ENCODE measurements at places on chromosomes 6 and 20.

- DNase-seq = no peak
Observed at GRCh38 chr6:158771399-158772152, 47.6 kb downstream of the EZR start.

GRCh38 chr6:52645976-52646375, 24.9 kb upstream of the TMEM14A start:
- DNase-seq = no peak

- peak; percentile 29 for DNase-seq
Observed at GRCh38 chr20:20010639-20011500, 6.3 kb upstream of the NAA20 start.

DNA sequence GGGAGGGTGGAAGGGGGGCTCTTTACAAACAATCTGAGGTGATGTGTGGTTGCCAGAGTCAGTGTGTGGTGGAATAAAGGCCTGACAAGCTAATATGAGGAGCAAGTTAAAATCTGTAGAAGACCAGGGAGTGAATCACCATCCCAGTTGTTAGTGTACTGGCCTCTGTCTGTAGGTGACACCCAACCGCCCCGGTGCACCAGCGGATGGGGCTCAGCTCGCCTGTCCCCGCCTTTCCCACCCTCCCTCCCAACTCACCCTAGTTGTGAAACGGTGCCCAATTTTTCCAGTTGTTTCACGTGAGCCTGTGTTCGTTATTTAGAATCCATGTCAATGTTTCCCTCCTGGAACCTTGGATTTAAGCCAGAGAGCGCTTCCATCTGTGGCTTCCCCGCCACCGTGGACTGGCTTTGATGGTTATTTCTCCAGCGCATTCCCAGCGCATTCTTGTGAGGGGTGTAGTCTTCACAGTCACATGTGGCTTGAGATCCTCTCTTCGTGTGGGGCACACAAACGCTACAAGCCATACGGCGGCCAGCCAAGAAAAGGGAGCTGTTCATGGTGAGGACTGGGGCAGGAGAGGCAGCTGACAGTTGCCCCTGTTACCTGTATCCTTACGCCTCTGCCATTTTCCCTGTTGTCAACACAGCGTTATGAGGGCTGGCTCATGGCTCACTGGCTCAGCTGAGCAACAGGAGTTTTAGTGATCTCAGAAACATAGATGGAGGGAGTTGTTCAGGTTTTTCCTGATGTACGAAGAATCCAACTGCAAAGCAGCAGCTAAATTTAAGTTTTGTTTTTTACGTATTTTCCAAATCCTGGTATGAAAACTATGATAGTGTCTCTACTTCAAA, 137.6 kb downstream of the ZDHHC14 start:
- peak; percentile 50 for DNase-seq

DNA sequence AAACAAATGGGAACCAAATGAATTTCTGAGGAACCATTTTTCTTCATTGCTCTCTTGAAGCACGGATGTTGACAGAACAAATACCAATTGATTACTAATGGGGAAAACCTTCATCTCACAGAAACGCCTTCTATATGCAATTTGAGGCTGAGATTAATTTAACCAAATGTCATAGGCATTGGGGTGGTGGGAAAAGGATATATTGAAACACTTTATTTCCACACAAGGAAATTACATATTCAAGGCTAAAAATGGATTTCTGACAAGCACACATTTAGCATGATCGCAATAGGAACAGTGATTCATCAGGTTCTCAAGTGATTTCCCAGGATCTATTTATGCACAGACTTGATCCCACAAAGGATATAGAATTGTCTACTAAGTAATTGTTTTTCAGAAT, 88.9 kb downstream of the COL12A1 start:
- DNase-seq = no peak
